ENCODE measurements at places on chromosomes 5 and 9. TPM values are rescaled to one million over a fixed set of nuclear protein-coding genes. Genes with fewer than 3 reads are reported as not detected.
A peak's percentile ranks its signal among the peaks of the same experiment; 100 is the strongest.

The MEIKIN gene
- total RNA-seq = not detected

The CDC20B gene
- total RNA-seq = 0.21 TPM

The PCYOX1L gene
- total RNA-seq = 15.1 TPM

The ARL14EPL gene
- total RNA-seq = 0.49 TPM

- no peak for ATAC-seq
Observed at GRCh38 chr5:176626876-176627236, 3.5 kb downstream of the SNCB start.

DNA sequence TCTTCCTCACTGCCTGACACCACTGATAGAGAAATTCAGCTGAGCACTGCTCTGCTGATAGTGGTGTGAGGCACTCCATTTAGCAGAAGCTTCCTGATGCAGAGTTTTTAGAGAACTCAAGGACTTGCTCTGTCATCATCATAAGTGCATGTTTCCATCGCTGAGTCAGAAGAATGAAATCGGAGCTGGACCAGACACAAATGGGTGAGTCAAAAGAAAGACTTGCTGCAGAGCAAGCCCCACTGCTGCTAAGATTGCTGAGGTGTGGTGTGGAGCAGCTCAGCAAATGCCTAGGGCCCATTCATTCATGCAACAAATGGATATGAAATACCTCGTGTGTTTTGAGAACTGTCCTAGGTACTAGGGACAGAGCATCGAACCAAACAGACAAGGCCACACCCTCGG lies 410.2 kb upstream of the SLC30A5 start:
- peak; percentile 75 for ATAC-seq

DNA sequence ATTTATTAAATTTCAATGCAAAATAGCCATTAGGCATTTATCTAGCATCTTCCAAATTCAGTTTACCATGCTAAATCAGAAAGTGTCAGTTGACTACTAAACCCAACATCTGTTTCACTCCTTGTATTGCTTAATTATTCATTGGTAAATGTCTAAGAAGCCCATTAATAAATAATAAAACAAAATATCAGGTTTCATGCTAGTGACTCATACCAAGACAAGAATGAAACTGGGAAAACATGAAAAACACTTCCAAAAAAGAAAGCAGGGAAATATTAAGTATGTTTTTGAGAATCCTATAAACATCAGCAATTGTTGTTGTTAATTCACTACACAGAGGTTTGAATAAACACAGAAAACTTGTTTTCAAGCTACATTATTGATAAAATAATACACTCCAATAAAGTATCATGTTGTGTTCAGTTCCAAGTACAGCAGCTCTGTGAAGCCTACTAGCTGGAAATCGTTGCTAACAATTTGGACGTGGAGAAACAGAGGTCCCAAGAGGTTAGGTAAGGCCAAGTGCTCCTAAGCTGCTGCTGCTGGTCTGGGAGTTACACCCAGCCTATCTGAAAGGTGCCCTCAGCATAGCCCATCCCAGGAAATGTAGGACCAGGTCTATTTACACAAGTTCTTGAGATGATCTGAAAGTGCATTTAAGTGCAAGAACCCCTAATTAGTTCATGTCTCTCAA lies 78.8 kb downstream of the GNAQ start:
- ATAC-seq = no peak

- peak; percentile 98 for ATAC-seq
Observed at GRCh38 chr9:90642570-90643539, at the start of gene DIRAS2. TSS of gene DIRAS2 (minus strand) at chr9:90642824. CDS start at chr9:90613827, 28,997 bp downstream.

- no peak for ATAC-seq
Observed at GRCh38 chr9:137612741-137613142, 6.1 kb upstream of the EHMT1 start.

- ATAC-seq = peak; percentile 95
Observed at GRCh38 chr5:100827481-100827889, 75.6 kb downstream of the ST8SIA4 start.

DNA sequence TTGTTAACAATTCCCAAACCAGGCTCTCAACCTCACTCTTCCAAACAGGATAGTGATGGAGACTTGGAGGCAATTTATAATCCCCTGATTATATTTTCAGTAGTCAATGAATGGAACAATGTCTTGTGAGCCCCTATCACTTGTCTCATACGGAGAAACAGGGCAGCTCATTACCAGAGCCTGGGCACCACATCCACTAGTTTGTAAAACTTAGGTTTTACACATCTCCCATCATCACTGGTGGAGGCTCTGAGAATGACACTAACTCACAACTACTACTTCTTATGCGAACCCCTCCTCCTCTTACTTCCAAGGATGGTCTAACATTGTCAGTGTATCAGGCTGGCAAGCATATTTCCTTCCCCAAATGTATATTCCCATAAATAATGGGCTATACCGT lies 253.7 kb downstream of the EPB41L4A start:
- no peak for ATAC-seq

DNA sequence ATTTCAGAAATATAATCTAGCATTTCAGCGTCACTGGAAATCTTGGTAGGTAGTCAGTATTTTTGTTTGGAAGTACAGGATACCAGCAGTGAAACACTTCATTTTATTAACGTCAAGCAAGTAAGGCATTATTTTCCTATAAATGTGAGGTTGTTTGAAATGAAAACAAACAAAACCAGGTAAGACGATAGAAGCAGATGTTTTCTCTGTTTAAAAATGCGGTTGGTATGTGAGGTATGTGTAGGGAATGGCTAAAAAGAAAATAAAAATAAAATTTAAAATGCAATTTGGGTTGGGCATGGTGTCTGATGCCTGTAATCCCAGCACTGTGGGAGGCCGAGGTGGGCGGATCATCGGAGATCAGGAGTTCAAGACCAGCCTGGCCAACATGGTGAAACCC lies 16.1 kb downstream of the GDA start:
- ATAC-seq = no peak

DNA sequence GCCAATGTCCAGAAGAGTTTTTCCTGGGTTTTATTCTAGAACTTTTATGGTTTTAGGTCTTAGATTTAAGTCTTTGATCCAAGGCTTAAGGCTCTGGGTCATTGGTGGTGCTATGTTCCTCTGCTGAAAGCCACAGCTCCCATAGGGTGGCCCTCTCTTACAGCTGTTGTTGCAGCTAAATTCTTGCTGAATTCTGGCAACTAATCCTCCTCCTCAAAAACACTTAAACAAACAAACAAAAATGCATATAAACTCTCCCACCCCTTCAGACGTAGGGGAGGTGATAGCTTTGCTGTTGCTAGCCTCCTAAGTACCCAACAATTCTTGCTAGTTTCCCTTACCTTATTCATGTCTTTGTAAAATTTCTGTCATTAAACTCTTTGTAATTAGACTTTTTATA lies 30.2 kb downstream of the IQGAP2 start:
- ATAC-seq = no peak

- ATAC-seq = no peak
Observed at GRCh38 chr5:176144508-176144907, 93.7 kb upstream of the SIMC1 start.

DNA sequence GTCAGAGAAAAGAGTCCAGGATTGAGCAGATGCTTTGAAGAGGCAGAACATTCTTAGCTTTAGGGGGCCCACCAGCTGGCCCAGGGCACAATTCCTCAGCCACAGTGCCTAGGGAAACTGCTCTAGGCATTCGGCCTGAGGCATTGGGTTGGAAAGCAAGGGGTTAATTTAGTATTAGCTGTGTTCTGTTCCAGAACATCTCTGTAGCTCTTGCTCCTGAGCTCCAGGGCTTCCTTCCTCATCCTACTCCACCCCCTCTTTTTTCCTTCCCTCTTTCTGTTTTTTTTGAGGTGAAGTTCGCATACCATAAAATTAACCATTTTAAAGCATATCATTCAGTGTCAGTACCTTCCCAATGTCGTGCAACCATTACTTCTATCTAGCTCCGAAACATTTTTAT lies 74.5 kb upstream of the PANK3 start:
- ATAC-seq = no peak

DNA sequence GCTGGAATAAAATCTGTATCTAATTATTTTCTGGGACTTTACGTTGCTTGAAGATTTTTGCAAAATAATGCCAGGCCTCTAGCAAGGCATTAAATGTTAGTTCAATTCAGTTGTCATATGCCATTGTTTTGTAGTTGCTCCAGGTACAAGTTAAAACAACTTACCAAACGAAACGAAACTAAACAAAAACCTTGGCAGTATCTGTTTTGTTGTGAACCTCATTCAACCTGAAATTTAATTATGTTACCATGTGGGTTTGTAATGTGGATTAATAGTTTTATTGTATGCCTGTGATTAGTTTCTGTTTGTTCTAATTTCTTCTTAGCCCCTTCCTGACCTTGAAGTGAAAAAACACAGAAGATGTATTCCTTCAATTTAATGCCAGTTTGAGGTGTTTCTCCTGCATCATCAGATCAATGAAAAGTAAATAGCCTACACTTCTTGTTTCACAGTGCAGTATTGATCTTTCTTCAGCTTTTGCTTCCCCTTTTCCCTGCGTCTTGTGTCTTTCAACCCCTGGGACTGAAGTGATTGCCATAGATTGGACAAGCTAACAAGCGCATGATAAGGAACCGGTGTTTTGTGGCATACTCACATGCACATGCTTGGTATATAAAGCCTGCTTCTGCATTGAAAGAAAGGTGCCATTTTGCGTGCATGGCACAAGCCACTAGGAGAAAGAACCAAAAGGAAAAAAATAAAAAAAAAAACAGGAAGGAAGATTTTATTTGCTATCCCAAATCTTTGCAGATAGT lies 699.0 kb upstream of the ARRDC3 start:
- no peak for ATAC-seq

- peak; percentile 26 for ATAC-seq
Observed at GRCh38 chr5:173301695-173302545, 26.3 kb downstream of the STC2 start.

DNA sequence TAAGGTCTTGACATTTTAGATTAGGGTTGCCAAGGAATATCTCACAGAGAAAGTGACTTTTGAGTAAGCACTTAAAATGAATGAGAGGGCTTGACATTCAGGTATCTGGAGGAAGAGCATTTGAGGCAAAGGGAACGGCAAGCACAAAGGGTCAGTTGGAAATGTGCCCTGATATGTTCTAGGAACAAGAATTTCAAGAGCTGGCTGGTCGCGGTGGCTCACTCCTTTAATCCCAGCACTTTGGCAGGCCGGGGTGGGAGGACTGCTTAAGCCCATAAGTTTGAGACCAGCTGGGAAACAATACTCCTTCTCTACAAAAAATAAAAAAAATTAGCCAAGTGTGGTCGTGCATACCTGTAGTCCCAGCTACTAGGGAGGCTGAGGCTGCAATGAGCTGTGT lies 16.5 kb downstream of the KIAA1958 start:
- no peak for ATAC-seq

DNA sequence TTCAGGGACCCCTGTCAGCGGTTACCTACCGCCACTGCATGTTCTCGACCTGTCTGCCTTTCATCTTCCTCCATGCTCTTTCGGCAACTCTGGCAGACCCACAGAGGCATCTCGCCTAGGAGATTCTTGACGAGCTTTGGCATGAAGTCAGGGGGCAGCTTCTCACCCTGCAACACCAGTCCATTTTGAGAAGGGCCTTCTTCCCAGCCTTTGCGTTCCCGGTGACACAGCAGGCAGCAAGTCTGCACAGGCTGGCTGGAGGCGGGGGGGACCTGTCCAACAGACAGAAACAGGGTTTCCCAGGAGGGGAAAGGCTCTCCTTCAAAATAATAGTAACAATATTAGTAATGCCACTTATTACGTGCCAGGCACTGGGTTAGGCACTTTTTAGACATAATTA lies 15.5 kb downstream of the FAM193B start:
- ATAC-seq = no peak

DNA sequence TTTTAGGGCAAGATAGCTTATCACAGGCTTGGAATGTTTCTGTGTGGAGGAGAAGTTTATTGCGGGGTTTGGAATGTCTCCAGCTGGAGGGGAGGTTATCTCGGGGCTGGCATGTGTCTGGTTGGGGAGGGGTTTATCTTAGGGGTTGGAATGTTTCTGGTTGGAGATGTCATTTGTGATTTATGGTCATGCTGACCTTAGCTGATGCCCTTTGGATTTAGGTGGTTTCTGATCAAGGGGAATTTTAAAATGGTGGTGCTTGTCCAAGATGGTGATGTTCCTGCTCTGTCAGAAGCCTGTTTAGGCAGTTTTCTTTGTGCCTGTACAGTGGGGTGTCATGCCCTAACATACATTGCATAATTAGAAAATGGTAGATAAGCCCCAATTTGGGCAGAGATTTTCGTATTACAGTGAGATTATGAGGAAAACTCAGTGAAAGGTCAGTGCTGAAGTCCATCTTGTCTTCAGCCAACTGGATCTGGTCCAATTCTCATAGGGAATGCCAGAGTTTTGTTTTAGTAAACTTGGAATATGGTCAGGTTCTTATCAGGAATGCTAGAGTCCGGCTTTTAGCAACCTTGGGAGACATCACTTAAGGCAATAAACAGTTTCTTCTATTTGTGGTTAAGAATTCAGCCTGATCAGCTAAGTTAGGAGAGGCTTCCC lies 14.3 kb downstream of the CDK20 start:
- ATAC-seq = no peak

- ATAC-seq = no peak
Observed at GRCh38 chr9:87610200-87611155, 112.8 kb downstream of the DAPK1 start.

DNA sequence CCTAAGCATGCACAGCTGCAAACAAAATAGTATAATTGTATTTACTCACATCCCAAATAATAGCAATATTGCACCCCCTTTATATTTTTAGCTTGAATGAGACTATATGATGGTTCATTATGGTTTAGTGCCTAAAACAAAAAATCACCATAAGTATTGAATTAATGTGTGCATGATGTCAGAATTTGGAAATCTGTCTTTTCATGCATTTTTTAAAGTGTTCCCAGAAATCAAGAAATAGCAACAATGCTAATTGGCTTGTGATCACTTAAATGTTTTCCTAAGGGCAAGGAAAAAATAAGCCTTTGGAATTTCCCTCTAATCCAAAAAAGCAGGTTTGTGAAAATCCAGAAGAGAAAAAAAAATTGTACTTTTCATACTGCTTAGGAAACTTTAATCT lies 50.9 kb upstream of the ITGA2 start:
- peak; percentile 38 for ATAC-seq

DNA sequence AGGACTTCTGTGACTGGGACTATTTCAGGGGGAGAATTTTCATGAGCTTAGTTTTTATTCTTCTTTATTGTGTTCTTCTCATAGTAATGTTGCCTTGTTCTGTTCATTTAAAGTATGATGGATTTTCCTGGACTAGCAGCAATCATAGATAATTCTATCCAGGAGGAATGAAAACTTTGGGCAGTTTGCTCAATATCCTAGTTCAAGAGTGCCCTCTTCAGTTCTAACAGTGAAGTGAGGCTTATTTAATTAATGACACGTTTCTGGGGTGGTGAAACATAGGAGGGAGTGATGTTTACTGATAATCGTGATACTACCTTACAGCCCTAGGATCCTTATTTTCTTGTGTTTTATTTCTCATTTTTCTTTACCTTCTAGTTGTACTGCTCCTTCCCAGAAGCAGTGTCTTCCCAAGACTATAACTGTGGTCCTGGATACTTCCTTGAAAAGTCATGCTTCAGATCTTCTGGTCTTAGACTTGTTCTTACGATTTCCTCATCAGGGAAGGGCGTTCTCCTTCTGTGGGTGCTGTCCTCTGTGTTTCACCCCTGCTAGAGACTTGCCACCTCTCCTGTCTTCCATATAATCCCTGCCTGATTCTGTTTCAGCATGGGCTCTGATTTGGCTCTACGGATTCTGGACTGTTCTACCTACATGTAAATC lies 57.4 kb downstream of the CFAP95 start:
- peak; percentile 85 for ATAC-seq

All from motor neuron (in vitro differentiated cells).